ENCODE measurements at places on chromosomes 16 and 17.

DNA sequence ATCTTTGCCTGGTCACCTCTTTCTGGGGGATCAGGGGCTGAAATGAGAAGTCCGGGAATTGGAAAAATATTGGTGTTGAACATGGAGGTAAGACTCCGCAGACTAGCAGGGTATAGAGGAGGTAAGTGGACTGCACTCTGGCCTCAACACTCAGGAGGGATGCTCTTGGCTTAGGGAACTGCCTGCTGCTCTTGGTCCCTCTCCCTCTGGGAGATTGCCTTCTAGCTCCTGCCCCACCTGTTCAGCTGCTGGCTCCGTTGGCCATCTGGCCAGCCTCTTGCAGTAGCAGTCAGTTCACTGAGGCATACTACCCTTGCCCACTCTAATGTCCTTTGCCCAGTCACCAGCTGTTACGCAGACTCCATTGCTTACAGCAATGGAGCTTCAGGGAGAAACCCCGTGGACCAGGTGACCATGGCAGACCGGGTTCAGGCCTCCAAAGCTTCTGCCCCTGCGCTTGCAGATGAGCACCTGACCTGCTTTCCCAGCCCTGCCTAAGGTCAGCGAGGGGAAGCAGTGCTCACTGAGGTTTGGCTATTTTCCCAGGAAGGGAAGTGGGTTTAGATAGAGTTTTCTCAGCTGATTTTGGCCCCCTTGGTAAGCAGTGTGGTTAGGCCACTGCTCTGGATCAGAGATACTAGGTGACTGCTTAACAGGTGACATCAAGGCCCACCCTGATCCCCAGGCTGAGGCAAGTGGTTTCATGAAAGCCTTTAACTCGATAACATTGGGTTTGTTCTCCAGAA, 11.9 kb downstream of the CDK5RAP3 start:
- no peak for DNase-seq

DNA sequence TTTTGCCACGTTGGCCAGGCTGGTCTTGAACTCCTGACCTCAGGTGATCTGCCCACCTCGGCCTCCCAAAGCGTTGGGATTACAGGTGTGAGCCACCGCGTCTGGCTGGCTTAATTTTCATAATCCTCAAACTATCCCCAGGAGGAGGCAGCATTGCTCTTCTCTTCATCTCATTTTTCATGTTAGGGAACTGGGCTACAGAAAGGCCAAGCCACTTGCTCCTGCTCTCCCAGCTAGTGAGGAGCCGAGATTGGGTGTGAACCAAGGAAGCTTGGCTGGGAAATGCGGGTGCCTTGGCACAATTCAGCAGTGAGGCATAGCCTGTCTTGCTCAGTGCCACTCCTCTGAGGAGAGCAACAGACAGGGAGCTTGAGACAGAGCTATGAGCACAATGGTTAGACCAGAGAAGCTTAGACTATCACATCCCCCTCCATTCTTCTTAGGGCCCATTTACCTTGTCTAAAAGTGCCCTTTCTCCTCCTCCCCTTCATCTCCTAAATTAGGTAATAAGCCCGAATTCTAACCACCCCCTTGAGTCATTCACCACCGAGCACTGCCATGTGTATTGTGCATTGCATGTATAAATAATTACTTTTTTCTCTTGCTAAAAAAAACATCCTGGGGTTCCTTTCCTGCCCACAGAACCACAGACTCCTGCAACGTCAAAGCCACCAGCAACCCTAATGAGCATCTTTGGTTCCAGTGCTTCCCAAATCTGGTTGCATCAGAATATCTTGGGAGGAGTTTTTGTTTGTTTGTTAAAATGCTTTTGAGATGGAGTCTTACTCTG, 20.0 kb upstream of the KIF19 start:
- no peak for DNase-seq

- DNase-seq: no peak
Measured at GRCh38 chr17:29977836-29978235, 36.4 kb downstream of the EFCAB5 start.

- no peak for DNase-seq
Measured at GRCh38 chr16:19912455-19913339, 28.0 kb upstream of the GPRC5B start.

DNA sequence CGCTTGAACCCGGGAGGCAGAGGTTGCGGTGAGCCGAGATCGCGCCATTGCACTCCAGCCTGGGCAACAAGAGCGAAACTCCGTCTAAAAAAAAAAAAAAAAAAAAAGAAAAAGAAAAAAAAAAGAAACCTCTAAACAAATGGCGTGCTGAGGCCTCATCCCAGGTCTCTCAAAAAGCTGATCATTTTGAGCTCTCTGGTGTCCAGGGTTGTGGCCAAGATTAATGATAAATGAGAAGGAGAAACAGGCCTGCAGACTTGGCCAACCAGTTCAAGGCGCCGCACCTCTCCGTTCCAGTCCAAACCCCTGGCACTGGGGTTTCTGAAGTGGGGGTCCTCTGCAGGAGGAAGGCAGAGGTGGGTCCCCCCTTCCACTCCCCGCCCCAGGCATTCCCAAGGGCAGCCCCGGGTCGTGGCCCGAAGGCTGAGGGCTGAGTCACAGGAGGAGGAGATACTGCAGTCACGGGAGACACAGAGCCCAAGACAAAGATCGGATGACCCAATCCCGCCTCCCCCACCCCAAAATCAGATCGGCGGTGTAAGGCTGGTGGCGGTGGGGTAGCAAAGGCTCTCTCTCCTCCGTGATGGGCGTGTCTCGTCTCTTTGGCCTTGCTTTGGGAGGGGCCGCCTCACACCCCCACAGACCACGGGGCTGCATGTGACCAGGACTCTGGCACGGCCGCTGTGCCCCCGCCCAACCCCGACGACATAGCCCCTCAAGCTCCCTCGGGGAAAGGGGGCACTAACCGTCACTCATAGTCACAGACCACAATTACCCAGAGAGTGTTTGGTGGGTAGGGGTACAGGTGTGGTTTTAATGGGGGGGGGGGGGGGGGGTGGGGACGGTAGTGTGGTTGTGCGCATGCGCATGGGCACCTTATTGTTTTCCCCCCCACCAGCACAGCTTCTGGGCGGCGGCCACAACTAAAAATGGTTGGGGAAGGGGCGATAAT, 1.1 kb downstream of the VAT1 start:
- peak; percentile 63 for DNase-seq

DNA sequence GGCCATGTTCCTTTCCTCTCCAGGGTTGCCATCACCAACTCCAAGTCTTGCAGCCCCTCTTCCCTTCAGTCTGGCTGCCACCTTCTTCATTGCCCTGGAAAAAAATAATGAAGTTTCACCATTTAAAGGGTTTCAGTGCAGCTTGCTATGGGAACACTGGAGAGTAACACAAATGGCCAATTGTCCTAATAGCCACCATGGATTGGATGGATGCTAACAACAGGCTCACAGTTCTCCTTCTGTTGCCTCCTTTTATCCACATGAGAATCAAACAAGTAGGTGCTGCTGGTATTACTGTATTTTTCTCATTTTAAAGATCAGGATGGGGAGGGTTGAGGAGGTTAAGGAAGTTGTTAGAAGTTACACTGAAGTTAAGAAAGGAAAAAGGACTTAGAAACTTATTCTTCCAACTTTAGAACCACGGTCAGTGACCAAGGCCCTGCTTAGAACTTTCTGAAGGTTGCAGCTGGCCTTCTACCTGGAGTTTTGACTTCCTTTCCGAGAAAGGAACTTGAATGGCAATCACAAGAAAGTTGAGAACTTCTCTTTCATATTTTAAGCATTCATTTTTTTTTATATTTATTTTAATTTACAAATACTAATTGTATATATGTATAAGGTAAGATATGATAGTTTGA, 198.0 kb upstream of the MAF start:
- no peak for DNase-seq

GRCh38 chr17:68792042-68792685, 163.0 kb downstream of the ABCA8 start:
- no peak for DNase-seq

GRCh38 chr17:48745381-48746275, 17.1 kb upstream of the HOXB13 start:
- no peak for DNase-seq

GRCh38 chr17:75344666-75345065, 55.4 kb upstream of the SLC25A19 start:
- no peak for DNase-seq

GRCh38 chr16:23679986-23680336, 1.3 kb downstream of the PLK1 start:
- DNase-seq: no peak

DNA sequence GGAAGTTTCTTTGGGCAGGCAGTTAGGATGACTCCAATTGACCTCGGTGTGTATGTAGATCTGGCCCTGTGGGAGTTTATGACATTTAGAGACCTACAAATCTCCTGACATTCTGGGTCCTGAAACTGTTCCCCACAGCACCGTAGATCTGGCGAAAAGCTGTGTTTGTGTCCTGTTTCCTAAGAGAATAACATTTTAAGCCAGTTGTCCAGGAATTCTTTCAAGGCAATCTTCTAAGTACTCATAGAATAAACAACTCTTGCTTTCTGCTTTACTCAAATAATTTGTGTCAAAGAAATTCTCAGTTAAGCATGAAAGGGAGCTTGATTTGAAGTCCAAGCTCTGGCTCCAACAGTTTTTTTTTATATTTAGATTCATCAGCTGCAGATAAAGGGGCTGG, 78.5 kb upstream of the ELAC2 start:
- DNase-seq: no peak

DNA sequence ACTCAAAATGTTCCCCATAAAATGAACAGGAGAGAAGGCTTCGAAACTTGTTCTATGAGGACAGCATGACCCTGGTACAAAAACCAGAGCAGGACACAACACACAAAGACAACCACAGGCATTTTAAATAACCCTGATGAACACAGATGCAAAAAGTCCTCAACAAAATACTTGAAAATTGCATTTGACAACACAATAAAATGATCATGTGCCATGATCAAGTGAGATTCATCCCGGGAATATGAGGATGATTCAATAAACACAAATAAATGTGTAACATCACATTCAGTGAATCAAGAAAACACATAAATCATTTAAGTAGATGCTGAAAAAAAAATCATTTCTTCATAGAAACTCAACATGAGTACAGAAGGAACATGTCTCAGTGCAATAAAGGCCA, 208.4 kb upstream of the WSB1 start:
- DNase-seq: no peak

DNA sequence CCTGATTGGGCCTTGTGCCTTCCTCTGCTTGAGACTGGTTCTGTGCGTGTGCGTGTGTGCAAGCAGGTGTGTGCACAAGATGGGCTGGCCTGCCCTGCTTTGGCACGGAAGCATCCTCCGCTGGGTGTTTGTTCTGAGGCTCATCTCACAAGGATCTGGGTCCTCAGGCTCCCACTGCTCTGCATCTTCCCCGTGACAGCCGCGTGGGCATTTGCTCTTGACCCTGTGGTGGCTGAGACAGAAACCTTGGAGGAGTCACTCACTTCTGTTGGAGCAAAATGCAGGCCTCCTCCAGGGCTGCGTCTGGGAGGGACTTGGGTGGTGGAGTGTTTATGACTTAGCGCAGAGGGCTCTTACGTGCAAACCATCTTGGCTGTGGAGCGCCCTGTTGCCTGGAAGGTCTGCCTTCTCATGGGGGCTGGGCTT, 119.2 kb downstream of the RPTOR start:
- DNase-seq: no peak

DNA sequence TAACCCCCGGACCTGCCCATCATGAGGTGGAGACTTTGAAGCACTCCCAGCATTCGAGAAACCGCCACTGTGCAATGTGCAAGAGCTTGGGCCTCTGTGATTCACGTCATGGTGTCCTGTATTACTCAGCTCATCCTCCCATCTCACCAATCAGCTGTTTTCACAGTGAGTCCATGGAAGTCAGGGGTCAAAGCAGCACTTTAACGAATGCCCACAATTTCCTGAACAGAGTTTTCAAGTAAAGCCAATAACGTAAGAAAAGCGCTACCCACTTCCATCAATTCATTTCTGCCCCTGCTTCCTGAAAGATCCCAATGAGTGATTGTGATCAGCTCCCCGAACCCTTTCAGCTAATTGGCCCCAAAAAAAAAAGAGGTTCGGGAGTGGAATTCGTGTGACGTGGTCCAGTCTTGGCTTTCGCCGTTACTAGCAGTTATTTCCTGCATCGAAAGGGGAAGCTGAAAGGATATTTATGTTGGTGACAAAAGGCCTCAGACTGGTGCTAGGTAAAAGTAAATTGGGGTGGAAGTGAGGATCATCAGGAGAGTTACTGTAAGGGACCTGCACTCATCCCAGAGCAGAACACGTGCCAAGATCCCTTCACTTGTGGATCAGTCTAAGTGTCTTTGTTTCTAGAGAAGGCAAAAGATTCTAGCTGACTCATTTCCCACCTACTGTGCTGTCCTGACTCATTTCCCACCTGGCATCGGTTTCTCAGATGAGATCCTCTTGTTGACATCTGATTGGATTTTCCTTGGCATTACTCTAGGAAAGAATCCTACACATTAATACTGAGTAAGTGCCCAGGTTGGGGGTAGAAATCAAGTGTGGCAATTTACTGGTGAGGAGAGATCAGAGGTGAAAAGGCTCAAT, 136.7 kb upstream of the NUDT7 start:
- DNase-seq: no peak

DNA sequence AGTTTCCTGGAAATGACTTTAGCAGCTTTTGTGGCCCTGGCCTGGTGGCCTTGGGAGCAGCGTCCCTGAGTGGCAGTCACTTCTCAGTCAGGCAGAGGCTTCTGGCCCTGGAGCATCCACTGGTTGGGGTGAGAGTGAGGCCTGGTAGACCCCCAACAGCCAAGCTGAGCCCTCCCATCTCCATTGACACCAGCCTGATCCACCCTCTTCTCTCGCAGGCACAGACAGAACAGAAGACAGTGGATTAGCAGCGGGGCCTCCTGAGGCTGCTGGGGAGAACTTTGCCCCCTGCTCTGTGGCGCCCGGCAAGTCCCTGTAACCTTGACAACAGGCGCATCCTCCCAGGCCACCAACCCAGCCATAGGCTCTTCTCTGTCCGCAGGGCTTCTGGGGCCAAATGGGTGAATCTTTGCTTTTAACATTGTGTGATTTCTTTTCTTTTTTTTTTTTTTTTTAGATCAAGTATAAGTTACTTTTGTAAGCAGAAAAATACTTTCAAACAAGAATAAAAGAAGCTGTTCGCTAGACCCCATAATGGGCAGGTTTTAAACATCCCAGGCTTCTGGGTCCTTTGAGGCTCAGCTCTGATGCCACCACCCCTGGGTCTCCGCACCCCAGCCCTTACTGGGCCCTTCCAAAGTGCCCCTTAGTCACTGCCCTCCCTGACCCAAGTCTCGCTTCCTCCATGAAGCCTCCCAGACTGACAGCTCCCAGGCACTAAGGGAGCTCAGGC, 12.7 kb upstream of the FLYWCH1 start:
- DNase-seq: no peak

GRCh38 chr17:1183171-1183873, 3.5 kb upstream of the ABR start:
- DNase-seq: no peak

DNA sequence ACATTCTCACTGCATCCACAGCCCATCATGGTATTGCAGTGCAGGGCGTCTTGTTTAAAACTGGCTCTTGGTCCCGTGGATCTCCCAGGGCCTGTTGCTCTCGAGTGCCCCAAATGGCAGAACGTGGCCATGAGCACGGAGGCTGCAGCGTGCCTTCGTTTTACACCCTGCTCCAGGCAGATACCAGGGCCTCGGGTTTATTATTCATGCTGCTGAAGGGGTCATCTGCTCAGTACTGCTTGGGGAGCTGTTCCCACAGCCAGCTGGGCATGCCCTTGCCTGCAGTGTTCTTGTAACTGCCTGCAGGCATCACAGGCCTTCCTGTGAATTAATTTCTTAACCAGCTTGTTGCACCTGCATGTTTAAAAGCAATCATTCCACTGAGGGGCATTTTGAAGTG, 129.7 kb upstream of the CHMP6 start:
- DNase-seq: no peak

Data from right lobe of liver (tissue), 6 donors.